Transverse colon (tissue), 4 donors: ENCODE measurements at places on chromosomes 7 and 10.

- no peak overlapping the region for H3K27ac ChIP-seq
- no peaks in the 10 kb centered on the region for H3K4me1 ChIP-seq
- H3K27me3 ChIP-seq: no peaks in the 10 kb centered on the region
- no peak overlapping the region for H3K4me3 ChIP-seq
These were observed 12.7 kb downstream of the RPP30 start for GRCh38 chr10:90884431-90884830.

DNA sequence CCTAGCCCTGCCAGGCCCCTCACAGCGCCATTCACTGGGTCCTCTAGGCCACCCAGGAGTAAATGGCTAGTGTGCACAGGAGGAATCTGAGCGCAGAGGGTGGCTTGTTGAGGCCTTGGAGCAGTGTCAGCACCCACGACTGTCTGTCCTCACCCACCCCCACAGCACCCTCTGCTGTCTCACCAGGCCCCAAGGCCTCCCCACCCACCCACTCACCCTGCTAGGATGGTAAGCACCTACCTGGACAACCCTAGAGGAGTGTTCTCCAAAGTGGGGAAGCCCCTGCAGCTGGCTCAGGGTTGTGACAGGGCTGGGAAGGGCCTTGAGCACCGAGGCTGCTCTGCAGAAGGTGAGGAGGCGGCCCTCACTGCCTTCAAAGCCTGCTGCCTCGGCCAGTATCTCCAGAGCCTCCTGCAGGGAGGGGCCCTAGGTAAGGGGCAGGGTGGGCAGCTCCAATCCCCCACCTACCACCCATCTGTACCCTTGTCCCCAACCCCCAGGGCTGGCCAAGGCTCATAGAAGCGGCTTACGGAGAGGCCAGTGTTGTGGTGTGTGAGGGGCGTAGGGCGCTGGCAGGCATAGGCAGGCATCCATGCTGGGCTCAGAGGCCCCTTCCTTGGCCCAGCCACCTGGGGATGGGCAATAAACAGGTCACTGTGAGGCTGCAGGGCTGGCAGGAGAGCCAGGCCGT lies 2.9 kb downstream of the POLM start:
- no peak for DNase-seq
- H3K4me1 ChIP-seq: peaks cover 8% of the 10 kb centered on the region
- H3K27me3 ChIP-seq: no peaks in the 10 kb centered on the region
- no peaks in the 10 kb centered on the region for H3K36me3 ChIP-seq
- no peak overlapping the region for H3K4me3 ChIP-seq
- H3K27ac ChIP-seq: no peak overlapping the region

- no peaks in the 10 kb centered on the region for H3K36me3 ChIP-seq
- no peak for DNase-seq
- H3K27ac ChIP-seq: no peak overlapping the region
- H3K4me3 ChIP-seq: no peak overlapping the region
These were observed 479 bp downstream of the CYP26A1 start for GRCh38 chr10:93074147-93074596.

DNA sequence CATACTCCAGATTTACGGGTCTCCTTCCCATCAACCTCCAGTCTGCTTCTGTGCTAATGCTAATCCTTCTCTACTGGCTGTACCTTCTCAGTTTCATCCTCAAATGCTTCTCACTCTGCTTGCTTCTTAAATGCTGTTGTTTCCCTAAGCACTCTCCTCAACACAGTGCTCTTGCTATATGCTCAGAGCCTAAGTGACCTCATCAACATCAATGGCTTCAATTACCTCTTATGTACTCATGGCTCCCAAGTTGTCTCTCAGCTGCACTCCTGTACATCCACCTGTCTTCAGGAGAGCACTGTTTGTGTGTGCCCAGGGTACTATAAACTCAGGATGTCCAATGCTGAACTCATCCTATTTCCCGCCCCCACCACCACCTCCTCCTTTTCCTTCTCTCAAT lies 22.5 kb downstream of the ELAPOR2 start:
- no peaks in the 10 kb centered on the region for H3K27me3 ChIP-seq
- no peaks in the 10 kb centered on the region for H3K4me1 ChIP-seq
- DNase-seq: no peak

DNA sequence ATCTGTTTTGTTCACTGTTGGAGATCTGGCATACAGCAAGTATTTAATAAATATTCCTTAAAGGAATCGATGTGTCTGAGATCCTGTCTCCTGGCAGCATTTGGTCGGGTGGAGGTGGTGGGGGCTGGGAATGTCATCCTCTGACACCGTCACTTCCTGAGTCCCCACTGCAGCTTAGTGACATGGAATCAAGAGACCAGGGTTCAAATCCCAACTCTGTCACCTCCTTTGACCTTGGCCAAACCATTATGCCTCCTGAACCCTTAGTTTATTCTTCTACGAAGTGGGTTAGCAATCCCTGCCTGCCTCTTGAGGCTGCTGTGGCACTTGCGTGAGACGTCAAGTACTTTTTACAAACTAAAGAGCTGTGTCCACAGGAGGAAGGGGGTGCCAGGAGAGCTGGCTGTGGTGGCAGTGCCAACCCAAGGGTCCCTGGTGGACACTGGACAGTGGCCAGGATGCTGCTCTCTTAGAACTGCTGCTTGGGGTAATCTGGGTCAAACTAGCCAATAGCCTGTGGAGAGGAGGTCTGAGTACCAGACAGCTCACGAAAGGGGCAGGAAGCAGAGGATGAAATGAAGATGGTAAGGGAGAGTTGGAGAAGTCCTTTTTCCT lies 8.0 kb upstream of the ZMIZ1 start:
- no peak overlapping the region for H3K4me3 ChIP-seq
- peak; percentile 7 for DNase-seq
- H3K27ac ChIP-seq: no peak overlapping the region
- H3K36me3 ChIP-seq: no peaks in the 10 kb centered on the region
